ENCODE measurements at places on chromosomes 4 and X.

DNA sequence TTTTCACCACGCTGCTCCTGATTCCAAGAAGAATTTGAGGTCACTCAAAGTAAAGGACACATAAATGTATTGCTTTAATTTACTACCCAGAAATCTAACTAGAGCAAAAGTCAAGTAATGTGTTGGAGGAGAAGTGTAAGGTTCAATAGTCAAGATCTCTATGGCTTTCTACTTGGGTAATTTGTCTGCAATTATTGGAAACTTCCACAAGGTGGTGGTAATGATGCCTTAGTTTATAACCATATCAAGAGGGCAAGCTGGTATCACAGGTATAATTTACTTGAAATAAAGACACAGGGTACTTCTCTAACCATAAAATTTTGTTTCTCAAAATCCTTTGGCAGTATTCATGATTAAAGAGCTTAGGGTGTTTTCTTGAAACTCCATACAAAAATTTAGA is 10.2 kb upstream of the GRIA3 start:
- DNase-seq: no peak

GRCh38 chr4:47538111-47538824 is 53.2 kb downstream of the ATP10D start:
- no peak for DNase-seq

- DNase-seq: no peak
These were observed 45.4 kb downstream of the BMPR1B start for GRCh38 chr4:94803181-94803580.

DNA sequence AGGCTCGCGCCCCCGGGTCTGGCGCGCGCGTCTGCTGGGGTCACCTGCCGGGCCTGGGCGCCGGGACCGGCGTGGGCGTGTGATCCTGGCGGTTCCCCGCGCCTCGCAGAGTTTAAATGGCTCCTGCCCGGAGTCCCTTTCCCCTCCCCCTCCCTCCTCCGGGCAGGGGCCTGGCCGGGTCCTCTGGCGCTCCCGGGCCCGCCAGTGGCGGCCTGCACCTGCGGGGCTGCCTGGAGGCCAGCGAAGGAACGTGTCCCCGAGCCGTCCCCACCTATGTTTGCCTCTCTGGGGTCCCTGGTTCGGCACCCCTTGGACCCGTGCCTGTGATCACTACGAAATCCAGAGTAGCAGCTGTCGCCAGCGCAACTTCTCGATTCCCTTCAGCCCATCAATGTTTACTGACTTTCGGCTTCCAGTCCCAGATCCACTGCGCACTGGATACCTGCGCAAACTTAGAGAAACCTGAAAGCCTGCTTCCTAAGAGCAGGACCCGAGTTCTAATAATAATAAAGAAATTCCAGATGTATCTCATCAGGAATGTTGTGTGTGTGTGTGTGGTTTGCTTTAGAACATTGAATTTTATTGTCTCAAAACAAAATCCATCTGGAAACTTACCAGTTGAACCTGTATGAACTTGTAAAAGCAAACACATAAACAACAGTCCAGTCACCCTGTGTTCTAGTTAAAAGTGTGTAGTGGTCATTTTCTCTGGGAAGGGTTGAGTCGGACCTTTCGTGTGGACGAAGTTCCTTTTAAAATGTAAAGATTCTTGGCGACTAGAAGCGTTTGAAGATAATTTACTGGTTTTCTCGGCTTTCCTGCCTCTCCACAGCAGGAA is 788 bp downstream of the SHROOM2 start:
- no peak for DNase-seq

DNA sequence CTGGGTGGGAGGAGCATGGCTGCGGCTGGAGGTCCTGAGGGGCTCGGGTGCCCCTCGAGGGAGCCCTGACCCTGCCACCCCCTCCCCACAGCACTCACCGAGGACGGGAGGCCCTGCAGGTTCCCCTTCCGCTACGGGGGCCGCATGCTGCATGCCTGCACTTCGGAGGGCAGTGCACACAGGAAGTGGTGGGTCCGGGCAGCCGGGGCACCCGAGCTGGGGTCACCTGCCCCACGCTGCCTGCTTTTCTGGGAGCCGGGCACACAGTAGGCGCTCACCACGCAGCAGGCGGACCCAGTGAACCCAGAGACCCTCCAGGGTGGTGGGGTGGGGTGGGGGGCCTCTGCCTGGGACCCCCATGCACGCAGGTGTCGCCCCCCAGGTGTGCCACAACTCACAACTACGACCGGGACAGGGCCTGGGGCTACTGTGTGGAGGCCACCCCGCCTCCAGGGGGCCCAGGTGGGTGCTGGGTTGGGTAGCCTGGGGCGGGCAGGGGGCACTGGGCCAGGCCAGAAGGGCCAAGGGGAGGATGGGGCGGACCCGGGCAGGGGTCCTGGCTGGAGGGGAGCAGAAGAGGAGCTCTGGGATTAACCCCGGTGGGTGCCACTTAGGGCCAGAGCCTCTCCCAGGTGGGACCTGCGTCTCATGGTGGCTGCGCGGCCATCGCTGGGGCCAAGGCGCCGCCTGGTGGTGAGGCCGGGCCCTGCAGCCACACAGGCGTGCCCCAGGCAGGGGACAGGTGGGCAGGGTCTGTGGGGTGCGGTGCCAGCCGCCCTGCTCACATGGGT is 1.4 kb downstream of the HGFAC start:
- DNase-seq: no peak

DNA sequence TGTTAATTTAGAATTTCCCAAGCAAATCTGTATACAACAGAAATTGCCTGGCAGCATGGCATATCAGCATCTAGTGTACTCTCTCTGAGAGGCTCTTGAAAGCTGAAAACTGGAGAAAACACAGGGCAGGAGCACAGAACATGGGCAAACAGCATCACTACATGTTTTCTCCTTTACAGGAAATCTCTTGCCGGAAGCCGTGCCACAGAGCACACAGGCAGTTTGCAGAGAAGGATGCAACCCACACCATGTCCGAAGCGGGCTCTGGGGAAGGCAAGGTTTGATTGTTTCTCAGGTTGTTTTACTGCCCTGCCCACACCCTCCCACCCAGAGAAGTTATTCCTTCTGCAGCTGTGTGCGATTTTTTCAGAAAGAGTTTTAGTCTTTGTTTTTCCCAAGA is 41.1 kb upstream of the FAM9C start:
- DNase-seq: no peak

DNA sequence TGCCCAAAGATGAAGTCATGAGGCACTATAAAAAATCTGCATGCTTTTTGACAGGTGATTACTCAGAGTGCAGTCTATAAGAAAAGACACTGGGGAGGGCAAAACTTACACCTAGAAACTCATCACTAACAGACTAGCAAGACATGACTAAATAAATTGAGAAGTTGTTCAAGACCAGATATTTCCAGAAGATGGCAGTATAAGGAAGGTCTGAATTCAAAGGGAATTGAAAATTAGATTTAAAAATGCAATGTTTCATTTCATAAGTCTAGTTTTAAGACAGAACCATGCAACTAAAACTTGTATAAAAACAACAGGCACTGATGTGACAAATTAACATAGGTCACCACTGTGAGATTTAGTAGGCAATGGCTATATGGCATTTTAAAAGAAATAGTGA is 232.5 kb upstream of the POF1B start:
- DNase-seq: peak; percentile 3

DNA sequence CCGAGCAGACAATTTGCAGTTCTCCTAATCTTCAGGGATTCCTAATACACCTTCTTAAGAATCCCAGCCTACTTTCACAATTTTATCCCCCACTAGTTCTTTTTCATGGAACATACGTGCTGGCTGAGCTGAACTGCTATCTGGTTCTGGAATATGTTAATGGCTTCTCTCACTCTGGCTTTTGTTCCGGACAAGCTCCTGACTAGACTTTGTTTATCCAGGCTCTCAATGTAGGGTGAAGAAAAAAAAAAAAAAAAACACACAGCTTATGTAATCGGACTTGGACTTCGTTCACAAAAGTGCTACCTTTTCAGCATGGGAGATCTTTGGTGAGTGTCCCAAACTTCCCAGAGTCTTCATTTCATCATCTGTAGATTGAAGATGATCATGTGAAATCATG is 555.4 kb upstream of the CPEB2 start:
- DNase-seq: no peak

GRCh38 chr4:29277381-29277780 is 1442.8 kb upstream of the PCDH7 start:
- DNase-seq: peak; percentile 68

GRCh38 chrX:139506333-139506732 is 24.2 kb upstream of the F9 start:
- no peak for DNase-seq

DNA sequence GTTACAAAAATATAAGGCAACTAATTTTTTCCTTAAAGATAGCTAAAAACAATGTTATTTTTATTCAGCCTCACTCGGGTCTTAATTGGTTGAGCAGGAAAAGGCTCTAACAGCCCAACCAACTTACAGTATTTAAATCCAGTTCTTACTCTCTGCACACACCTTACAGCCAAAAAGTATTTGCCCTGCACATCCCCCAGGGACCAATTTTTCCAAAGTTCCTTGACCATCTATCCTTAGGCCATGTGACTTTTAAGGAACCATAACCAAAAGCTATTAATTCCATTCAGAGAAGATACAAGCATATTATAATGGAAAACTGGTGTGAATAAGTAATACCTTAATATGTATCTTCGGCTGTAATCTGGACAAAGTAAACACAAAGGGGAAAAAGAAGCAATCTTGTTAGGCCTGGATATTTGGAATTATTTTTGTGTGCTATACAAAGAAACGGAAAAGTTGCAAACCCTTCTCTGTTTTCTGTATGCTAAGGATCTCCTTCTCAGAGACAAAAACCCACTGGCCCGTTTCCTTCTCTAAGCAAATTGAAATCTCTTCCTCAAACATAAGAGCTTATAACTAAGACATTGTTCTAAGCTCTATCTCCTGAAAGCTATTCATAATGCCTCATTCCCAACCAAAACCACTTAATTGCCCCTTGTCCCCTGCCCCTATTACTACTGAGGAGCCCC is 1.0 kb upstream of the THAP9 start:
- no peak for DNase-seq

- DNase-seq: no peak
These were observed 106.2 kb downstream of the CCNG2 start for GRCh38 chr4:77263247-77263646.

DNA sequence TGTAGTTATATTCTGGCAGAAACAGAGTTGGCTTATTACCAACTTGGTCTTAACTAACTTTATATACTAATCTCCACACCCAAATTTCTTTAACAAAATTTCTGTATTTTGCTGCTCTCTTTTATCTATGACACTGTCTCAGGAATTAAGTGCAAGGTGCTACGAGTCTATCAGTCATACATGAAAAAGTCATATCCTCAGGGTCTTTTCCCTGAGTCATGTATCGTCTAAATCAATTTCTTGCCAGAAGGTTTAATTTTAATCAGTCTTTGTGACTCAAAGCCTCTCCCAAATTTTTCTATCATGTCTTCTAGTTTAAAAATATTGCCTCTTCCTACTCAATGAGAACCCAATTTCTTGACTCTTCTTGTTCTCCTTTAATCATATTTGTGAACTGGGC is 1803.6 kb upstream of the PCDH7 start:
- DNase-seq: no peak

DNA sequence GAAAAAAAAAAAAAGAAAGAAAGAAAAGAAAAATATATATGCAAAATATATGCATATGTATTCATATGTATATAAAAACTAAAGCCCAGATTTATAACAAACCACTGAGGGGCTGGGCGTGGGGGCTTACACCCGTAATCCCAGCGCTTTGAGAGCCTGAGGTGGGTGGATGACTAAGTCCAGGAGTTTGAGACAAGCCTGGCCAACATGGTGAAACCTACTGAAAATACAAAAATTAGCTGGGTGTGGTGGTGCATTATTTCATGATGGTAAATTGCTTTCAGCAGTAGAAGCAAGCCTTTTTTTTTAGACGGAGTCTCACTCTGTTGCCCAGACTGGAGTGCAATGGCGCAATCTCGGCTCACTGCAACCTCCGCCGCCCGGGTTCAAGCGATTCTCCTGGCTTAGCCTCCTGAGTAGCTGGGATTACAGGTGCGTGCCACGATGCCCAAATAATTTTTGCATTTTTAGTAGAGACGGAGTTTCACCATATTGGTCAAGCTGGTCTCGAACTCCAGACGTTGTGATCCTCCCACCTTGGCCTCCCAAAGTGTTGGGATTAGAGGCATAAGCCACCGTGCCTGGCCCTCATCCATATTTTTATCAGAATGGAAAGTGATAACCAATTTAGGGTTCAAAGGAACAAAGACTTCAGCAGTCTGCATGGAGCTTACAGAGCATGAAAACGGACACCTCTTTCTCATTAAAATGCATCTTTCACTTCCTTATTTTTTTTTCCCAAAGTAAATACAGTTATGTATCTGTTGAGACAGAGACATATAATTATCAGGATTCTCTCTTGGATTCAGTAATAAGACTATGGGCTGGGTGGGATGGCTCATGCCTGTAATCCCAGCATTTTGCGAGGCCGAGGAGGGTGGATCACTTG is 27.7 kb upstream of the MOB1B start:
- DNase-seq: no peak

DNA sequence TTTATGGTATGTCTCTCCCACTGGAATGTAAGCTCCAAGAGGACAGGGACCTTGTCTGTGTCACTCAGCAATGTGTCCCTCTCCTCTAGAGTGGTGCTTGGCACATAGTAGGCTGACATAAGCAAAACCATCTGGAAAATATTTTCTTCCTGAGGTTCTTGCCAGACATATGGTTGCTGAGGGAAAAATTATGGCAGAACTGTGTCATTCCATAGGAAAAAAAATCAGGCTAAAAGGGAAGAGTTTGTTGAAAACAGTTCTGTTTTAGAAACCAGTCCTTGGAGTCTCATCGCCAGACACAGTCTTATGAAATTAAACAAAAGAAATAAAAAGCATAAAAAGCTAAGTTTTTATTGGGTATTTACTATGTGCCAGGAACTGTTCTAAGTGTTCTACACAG is 60.9 kb downstream of the RTL9 start:
- DNase-seq: no peak

GRCh38 chr4:128715616-128716015 is 93.9 kb upstream of the JADE1 start:
- peak; percentile 74 for DNase-seq

GRCh38 chrX:107747596-107748161 is 27.9 kb downstream of the TSC22D3 start:
- DNase-seq: no peak

DNA sequence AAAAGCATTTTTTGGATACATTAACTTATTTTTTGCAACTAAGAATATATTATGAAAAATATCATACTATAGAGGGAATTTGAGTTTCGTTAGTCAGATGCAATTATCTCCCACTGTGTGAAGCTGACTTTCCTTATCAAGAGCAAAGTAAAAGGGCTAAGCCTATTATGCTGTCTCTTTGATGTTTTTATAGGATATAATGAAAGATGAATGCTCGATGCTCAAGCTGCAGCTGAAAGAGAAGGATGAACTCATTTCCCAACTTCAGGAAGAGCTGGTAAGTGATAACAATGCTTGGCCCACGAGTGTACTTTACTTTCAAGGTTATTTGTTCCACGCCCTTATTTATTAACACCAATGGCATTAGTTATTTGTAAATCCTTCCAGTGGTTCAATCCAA is 688.4 kb downstream of the CCSER1 start:
- DNase-seq: no peak
